ENCODE measurements at places on chromosomes 13 and 19.

DNA sequence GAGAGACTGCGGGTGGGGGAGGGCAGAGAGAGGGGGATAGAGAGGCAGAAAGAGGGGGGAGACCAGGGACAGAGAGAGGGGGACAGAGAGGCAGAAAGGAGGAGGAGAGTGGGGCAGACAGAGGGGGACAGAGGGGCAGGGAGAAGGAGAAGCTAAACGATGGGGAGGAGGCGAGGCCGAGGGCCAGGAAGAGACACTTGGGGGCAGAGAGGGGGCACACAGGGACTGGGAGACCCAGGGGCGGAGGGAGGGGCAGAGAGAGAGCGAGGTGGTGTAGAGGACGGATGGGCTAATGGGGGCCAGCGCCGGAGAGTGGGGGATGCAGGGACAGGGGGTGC, 666 bp downstream of the MEIS3 start:
- peak; percentile 71 for DNase-seq

- no peak for DNase-seq
Observed at GRCh38 chr19:5612891-5613865, 9.4 kb downstream of the SAFB2 start.

DNA sequence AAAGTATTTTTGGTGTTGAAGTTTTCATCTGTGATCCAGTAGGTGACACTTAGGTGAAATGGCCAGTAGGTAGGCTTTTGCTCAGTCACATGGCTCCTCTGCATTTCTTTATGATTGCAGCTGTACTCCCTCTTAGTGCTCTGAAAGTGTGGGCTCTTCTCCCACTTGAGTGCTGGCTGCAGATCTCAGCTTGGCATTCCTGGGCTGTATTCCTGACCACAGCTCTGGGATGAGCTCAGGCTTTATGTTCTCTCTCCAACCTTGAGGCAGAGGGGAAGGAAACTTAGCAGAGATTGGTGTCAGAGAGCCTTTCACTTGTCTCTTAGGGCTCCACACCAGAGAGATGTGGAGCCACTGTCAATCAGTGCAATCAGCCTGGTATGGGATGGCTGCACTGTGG, 254.3 kb downstream of the NDFIP2 start:
- DNase-seq = no peak

- no peak for DNase-seq
Observed at GRCh38 chr13:30234619-30235162, 72.7 kb downstream of the KATNAL1 start.

GRCh38 chr19:1350867-1351266, 32.8 kb upstream of the NDUFS7 start:
- DNase-seq = no peak
